ENCODE measurements at places on chromosomes 11 and 22.

DNA sequence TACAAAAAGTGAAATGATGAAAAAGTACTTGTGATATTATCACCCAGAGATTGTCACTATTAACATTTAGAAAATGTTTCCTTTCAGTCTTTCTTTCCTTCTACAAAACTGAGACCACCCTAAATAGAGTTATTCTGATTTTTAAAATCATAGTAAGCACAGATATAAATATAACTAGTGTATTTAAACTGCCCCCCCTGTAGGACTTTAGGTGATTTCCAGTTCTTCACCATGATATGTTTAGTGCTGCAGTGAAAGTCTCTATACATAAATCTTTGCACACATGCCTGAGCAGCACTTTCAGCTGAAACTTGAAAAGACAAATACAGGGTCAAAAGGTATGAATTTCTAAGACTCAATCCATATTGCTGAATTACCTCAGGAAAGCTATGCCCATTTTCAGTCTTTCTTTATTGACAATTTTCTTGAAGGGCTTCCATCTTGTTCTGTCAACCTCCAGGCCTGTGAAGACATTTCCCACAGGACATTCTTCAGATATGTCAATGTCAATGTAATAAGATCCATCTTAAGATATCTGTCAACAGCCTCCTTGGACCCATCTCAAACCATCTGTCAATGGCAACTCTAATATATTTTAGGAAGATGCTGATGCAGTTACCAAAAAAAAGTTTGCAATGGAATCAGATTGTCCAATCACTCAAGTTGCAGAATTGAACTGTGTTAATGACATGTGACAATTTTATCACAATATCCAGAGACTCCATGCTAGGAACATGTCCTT is 30.8 kb upstream of the LDLRAD3 start:
- no peak for DNase-seq

GRCh38 chr11:58567889-58568512 is 7.7 kb downstream of the LPXN start:
- DNase-seq = peak; percentile 64

DNA sequence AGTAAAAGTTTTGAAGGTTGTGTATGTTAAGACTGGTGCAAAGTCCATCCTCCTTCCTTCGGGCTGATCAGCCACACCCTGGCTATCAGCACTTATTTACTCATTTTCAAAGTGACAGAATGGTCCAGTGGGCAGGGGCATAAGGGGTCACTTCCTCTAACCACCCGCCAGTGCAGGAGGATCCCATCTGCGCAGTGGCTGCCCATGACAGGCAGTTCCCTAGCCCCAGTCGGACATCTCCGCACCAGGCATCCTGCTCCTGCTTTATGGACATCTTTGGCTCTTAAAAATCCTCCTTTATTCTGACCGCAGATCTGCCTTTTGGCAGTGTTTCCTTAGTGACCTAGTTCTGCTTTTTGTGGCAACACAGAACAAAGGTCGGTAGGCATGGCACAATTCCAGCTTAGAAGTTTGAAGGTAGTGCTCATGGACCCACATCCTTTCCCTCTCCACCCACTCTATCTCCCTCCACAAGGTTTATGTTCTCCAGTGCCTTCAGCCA is 55.9 kb downstream of the BMAL1 start:
- DNase-seq = no peak

DNA sequence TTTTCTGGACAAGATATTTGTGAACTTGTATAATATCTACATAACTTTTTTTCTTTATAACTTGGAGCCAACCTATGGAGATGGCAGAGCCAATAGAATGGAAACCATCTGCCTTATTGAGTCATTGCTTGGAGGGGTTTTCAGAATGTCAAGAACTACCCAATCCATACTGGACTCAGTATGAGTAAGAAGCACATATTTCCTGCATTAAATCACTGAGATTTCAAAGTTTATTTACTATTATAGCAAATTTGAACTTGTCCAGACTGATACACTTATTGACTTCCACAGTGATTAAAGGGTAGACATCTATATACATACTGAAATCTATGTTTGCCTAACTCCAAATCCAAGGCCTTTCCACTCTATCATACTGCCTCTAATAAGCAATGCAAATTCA is 704.0 kb downstream of the KCNA4 start:
- DNase-seq = no peak

- DNase-seq = no peak
Measured at GRCh38 chr22:29050457-29050856, 11.2 kb downstream of the C22orf31 start.

DNA sequence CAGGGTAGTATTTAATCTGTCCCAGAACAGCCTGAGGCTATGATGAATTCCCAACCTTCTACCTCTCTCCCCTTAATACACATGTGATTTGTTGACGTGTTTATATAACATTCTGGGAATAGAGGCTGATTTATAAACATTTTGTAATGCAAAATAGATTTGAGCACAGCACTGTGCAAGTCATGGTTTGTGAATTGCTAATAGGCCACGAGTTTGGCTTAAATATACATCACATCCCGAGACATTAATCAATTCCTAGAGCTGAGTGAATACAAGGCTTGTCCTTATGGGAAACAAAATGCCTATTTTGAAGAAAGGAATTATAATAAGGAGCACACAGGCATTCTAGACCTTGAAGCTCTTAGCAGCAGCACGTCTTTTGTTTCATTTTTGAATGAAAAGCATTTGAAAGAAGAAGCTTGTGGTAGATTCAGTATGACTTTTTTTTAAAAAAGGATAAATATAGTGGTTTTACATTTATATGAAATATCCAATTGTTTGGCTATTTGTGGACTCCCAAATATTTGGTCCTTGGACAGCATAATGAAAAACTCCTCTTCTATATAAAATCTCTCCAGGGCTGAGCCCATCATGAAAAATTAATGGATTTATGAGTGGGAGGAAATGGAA is 116.4 kb downstream of the SLC17A6 start:
- no peak for DNase-seq

- no peak for DNase-seq
Measured at GRCh38 chr22:19928207-19928606, 13.4 kb upstream of the COMT start.

DNA sequence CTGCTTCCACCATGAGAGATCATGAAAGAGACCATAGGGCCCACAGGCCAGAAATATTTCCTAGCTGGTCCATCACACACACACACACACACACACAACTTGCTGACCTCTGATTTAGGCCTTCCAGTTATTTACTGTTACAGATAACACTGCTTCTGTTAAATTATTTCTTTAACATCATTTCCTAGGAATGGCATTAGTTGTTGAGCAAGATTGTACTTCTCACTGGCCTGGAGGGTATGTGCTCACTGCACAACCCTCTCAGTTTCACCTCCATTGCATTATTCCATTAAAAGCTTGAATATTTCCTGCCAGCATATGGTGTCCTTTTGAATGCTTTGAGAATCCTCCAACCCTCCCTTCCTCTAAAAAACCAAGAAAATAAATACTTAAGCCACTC is 104.4 kb downstream of the MICAL2 start:
- no peak for DNase-seq
